Lung microvascular endothelial cell (primary cell): ENCODE measurements at places on chromosomes 16 and 17.

DNA sequence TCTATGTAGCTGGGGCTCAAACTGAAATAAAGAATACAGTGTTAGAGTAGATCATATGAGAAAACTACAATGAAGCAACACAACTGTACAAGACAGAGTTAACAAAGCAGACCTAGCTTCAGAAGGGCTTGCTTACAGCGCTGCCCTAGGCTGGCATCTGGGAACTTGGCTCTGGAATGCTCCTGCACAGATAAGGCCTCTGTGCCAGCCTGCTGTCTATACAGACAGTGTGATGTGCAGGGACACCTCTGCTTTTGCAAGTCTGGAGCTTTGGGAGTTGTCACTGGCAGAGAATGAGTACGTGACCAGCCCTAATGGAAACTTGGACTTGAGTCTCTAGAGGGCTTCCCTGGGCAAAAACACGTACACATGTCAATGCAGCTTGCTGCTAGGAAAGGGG lies 32.1 kb upstream of the SLC38A8 start:
- no peak for DNase-seq

DNA sequence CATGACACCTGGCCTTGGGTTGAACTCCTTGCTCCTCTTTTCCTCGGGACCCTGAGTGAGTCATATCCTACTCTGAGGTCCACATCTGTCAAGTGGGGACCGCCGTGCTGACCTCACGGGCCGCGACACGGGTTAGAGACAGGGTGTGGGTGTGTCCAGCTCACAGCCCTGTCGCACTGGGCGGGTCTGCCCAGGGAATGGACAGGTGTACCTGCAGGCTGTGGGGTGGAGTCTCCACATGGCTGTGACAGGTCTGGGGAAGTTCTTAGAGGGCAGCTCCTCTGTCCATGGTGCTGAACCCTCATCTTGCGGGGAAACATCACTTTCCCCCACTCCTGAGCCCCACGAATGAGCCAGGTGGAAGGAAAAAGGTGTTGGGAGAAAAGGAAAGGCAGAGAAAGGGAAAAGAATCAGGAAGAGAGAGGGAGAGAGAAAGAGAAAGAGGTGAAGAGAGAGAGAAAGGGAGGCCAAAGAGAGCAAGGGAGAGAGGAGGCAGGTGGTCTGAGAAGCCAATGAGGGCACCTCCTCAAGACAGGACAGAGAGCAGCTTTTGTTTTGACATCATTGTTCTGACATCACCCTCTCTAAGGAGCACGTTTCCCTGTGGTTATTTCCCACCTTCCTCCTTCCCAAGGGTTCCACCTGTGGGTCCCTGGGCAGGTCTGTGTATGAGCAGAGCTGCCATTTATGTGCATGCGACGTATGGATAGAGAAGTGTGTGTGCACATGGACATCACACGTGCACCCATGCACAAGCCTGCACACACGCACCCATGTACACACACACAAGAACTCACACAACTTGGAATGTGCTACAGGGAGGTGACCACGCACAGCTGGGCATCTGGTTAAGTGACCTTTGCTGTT lies 32.6 kb upstream of the CBFA2T3 start:
- peak; percentile 35 for DNase-seq

DNA sequence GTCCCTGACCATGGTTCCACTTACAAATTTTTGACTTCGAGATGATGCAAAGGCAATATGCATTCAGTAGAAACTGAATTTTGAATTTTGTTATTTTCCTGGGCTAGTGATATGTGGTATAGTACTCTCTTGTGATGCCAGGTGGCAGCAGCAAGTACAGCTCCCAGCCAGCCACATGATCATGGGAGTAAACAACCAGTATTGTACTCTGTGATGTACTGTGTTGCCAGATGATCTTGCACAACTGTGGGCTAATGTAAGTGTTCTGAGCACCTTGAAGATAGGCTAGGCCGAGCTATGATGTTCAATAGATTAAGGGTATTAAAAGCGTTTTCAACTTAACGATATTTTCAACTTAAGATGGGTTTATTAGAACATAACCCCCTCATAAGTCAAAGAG lies 250.8 kb downstream of the STX8 start:
- DNase-seq, result peak; percentile 24

DNA sequence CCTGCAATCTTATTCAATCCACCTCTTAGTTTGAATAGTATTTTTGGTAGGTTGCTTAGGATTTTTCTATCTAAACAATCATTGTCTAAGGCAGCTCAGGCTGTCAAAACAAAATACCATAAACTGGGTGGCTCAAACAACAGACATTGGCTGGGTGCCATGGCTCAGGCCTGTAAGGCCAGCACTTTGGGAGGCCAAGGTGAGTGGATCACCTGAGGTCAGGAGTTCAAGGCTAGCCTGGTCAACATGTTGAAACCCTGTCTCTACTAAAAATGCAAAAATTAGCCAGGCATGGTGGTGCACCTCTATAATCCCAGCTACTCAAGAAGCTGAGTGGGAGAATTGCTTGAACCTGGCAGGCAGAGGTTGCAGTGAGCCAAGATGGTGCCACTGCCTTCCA lies 126.7 kb downstream of the CYLD start:
- DNase-seq, result no peak

- DNase-seq, result no peak
Observed at GRCh38 chr17:79497777-79498348, 113.0 kb downstream of the RBFOX3 start.

GRCh38 chr17:76734080-76734840 lies 2.9 kb downstream of the SRSF2 start:
- peak; percentile 80 for DNase-seq

DNA sequence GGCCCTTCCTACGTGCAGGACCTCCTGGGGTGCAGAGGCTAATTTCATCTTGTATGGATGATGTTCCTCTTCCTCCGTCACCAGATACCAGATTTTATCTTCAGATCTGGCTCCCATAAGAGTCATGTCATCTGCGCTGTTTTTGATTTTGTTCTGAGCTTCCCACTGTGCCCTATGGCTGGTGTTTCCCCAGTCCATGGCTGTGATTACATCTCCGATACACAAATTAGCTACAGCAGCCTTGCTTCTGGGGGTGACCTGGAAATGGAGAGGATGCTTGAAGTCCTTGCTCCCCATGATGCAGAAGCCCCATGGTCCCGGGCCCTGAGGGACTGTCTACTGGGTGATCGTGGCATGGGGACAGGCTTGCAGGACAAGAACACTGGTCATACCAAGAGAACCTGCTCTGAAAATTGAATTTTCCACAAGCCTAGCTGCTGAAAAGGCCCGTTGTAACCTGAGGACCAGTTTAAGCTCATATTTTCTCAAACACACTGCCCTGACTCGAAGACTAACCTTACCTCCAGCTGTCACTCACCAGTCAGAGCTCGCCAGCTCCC lies 69.0 kb downstream of the KCNJ12 start:
- no peak for DNase-seq

DNA sequence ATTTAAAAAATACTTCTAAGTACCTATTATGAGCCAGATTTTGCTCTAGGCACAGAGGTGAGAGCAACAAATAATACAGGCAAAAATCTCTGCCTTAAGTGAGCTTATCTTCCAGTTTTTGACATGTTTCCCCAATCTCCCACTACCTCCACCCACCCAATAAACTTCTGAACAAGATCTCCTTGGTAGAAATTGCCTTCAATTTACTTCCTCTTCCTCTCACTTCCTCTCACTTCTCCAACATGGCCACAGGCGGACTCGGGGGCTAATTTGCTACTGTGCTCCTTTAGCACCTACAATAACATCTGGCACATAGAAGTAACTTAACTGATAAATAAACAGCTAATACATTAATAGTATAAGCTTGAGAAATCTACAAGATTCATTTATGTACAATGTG lies 82.6 kb downstream of the CACNG1 start:
- no peak for DNase-seq
